Tracheal epithelial cell (primary cell): ENCODE measurements at places on chromosomes 16 and 17. TPM values are rescaled to one million over a fixed set of nuclear protein-coding genes. Genes with fewer than 3 reads are reported as not detected.

TEFM gene
- total RNA-seq: 5.5 and 7.2 TPM in 2 replicates

TNFRSF13B gene
- total RNA-seq: 0.24 TPM in 1 of 2 replicates, not detected in the other

PRDM7 gene
- not detected in 2 replicates for total RNA-seq

KRTAP9-4 gene
- not detected in 2 replicates for total RNA-seq

MMP2 gene
- total RNA-seq: 1.7 and 9.9 TPM in 2 replicates

DBF4B gene
- 0.64 and 0.72 TPM in 2 replicates for total RNA-seq

CCDC40 gene
- total RNA-seq: 0.43 and 1.2 TPM in 2 replicates

HDAC5 gene
- total RNA-seq: 28.4 and 39.4 TPM in 2 replicates

ERCC4 gene
- total RNA-seq: 5.3 and 6.8 TPM in 2 replicates

VTN gene
- not detected in 2 replicates for total RNA-seq

ABCC3 gene
- 30.4 and 36.7 TPM in 2 replicates for total RNA-seq

CLEC18B gene
- 2.4 TPM in 1 of 2 replicates, not detected in the other for total RNA-seq

TBC1D3K gene
- total RNA-seq: not detected in 2 replicates

RILP gene
- total RNA-seq: 6.7 and 9.8 TPM in 2 replicates

PRSS33 gene
- not detected in 2 replicates for total RNA-seq

CACNG4 gene
- under 0.01 TPM in 1 of 2 replicates, not detected in the other for total RNA-seq

KRTAP16-1 gene
- not detected in 2 replicates for total RNA-seq

MYH11 gene
- total RNA-seq: under 0.01 TPM in 1 of 2 replicates, not detected in the other

PRAC2 gene
- not detected in 2 replicates for total RNA-seq

METRN gene
- 191 and 218 TPM in 2 replicates for total RNA-seq

BCKDK gene
- 11.7 and 20.7 TPM in 2 replicates for total RNA-seq

MYH2 gene
- total RNA-seq: not detected in 2 replicates

WSCD1 gene
- total RNA-seq: under 0.01 and 3.9 TPM in 2 replicates

ACSM2B gene
- total RNA-seq: not detected in 2 replicates

KRT36 gene
- not detected in 2 replicates for total RNA-seq

LPO gene
- 0.21 TPM in 1 of 2 replicates, not detected in the other for total RNA-seq

C16orf86 gene
- total RNA-seq: 0.85 and 1.7 TPM in 2 replicates

TEX19 gene
- total RNA-seq: not detected in 2 replicates

CUEDC1 gene
- 5.8 and 6.0 TPM in 2 replicates for total RNA-seq

CNTROB gene
- total RNA-seq: 7.0 and 14.5 TPM in 2 replicates

CBFA2T3 gene
- 0.48 and 0.64 TPM in 2 replicates for total RNA-seq

NPIPA7 gene
- total RNA-seq: 2.2 TPM in 1 of 2 replicates, not detected in the other

AGRP gene
- total RNA-seq: not detected in 2 replicates

CEP95 gene
- total RNA-seq: 18.1 and 18.8 TPM in 2 replicates

PERCC1 gene
- total RNA-seq: not detected in 2 replicates

MGRN1 gene
- 10.2 and 15.4 TPM in 2 replicates for total RNA-seq

NT5M gene
- 1.5 and 7.5 TPM in 2 replicates for total RNA-seq

TMEM98 gene
- 19.0 and 96.4 TPM in 2 replicates for total RNA-seq

C17orf113 gene
- 0.48 and 0.64 TPM in 2 replicates for total RNA-seq

TMED6 gene
- not detected in 2 replicates for total RNA-seq

ULK2 gene
- total RNA-seq: 18.1 and 29.0 TPM in 2 replicates

SPNS3 gene
- total RNA-seq: 0.72 TPM in 1 of 2 replicates, not detected in the other

ANKRD40CL gene
- total RNA-seq: 0.48 TPM in 1 of 2 replicates, not detected in the other

BRIP1 gene
- total RNA-seq: 1.5 and 3.6 TPM in 2 replicates

OMG gene
- total RNA-seq: not detected in 2 replicates

FBXL19 gene
- total RNA-seq: 16.2 and 30.6 TPM in 2 replicates

EFNB3 gene
- total RNA-seq: 0.48 TPM in 1 of 2 replicates, not detected in the other

GRB2 gene
- 65.6 and 80.5 TPM in 2 replicates for total RNA-seq

BCL6B gene
- under 0.01 TPM in 2 replicates for total RNA-seq

AANAT gene
- not detected in 2 replicates for total RNA-seq

FOXL1 gene
- total RNA-seq: 0.72 and 2.8 TPM in 2 replicates

CDH8 gene
- 0.48 and 2.8 TPM in 2 replicates for total RNA-seq

FAM20A gene
- not detected in 2 replicates for total RNA-seq

MFAP4 gene
- not detected in 2 replicates for total RNA-seq

MED9 gene
- 7.0 and 13.2 TPM in 2 replicates for total RNA-seq

KRT39 gene
- not detected in 2 replicates for total RNA-seq
